ENCODE measurements at places on chromosomes 6 and 20.

- DNase-seq = no peak
These were observed 57.0 kb downstream of the SOBP start for GRCh38 chr6:107546691-107547450.

- no peak for DNase-seq
These were observed 13.8 kb downstream of the SYNGAP1 start for GRCh38 chr6:33433544-33434191.

- no peak for DNase-seq
These were observed 22.9 kb upstream of the ESR1 start for GRCh38 chr6:151784441-151785214.

DNA sequence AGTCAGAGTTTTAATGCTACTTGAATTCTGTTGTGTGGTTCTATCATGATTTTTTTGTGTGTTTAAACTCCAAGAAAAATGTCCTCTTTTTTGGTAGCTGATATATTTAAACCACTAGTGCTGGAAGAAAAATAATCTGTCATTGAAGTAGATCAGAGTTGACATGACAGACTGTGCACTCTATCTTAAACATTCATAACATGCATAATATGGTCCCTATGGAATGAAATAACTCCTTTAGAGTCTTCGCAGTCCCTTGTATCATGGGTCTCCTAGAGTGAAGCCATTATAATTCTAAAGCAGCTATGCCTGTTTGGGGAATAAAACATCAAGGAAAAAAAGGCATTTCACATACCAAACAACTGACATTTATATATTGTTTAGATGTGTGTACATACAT, 282.7 kb upstream of the CITED2 start:
- no peak for DNase-seq

GRCh38 chr6:34131326-34132290, 14.3 kb downstream of the GRM4 start:
- no peak for DNase-seq

DNA sequence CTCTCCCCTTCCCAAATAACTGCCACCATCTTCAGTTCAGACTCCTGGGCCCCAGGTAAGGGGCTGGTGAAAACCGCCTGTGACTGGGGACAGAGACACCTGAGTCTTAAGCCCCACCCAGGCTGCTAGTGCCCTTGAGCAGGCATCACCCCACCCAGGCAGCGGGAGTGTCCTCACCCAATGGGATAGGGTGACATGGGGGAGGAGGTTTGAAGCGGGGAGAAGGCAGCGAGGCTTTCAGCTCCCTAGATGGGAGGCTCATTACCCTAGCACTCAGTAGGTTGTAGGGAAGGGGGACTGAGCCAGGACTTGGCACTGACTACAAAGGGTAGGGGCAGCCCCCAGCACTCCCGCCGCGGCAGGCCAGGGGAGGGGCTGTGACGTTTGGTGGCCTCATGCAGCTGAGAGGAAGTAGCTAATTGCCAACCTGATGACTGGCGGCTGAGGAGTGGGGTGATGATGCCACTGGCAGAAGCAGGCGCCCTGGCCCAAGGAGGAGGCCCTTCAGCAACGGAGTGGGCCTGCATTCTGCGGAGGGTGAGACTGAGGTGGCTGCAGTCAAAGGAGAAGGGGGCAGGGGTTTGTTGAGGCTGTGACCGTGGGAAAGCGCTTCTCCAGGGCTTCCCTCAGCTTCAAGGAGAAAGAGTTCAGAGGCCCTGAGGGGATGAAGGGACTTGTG, 126.9 kb downstream of the MRPL14 start:
- DNase-seq = no peak

DNA sequence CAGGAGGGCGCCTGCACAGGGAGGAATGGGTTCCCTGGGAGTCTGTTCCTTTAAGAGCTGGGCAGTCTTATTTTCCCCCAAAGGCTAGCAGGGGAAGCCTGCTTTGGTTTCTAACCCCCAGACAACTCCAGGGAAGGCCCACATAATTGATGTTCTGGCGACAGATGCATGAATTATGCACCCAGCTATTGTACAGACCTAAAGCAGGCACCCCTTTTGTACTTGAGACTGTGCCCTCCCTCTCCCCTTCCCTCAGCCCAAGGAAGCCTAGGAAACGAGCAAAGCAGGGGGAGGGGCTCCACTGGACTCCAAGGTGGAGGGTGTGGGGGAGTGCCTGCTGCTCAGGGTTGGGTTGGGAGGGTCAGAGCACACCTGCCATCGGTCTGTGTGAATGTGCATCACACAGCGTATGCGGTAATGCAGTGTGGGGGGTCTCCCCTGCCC, 102.1 kb downstream of the KCNB1 start:
- no peak for DNase-seq

DNA sequence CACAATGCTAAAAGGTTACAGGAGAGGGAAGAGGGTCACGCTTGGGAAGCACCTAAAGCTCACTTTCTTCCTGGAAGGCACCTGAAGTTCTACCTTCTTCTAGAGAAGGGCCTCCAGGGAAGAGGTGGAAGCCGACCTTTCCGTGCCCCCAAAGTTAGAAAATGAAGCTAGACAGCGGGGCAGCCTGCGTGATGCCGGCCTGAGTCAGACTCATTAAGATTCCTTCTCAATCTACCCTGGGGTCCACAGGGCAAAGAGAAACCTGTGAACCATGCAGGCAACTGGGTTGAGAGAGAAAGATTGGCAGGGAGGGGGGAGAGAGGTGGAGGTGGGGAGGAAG, 54.8 kb upstream of the CCDC167 start:
- no peak for DNase-seq

- no peak for DNase-seq
These were observed 55.2 kb downstream of the SCAND1 start for GRCh38 chr20:35899064-35899463.

DNA sequence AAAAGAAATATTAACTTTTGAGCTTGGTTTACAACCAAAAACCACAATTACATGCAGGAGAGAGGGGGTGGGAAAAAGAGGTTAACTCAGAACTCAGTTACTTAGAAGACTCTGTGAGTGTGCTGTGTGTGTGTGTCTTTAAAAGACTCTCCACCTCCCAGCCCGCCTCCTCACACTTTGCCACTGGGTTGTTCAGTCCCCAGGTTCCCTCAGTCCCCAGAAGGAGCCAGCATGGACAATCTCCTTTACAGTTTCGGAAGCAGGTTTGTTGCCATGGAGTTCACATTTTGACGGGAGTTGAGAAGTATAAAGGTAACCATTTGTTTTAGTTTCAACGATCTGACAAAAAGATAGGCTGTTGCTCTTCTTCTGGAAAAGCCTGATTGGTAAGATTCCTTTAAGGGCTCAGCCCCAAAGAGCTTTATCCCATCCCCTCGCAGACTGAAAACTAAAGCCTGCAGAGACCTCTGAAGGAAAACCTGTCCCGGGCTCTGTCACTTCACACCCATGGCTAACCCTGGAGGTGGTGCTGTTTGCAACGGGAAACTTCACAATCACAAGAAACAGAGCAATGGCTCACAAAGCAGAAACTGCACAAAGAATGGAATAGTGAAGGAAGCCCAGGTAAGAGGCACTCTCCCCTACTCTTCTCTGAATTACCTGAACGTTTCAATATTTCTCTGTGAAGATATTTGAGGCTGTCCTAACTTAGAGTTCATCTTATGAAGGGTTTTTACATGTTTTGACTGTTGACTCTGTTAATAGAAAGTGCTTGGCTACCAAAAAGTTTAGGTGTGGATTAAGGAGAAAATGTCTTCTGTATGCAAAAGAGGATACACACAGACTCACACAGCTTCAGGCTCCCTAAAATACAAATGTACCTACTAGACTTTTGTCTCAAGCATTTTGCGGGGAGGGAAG, at the start of gene SPTLC3:
Gene SPTLC3, plus strand, starts transcription at position 212 of the 921 bp plus-strand sequence. Its CDS starts 296 bp downstream, at position 508.
- DNase-seq = no peak

DNA sequence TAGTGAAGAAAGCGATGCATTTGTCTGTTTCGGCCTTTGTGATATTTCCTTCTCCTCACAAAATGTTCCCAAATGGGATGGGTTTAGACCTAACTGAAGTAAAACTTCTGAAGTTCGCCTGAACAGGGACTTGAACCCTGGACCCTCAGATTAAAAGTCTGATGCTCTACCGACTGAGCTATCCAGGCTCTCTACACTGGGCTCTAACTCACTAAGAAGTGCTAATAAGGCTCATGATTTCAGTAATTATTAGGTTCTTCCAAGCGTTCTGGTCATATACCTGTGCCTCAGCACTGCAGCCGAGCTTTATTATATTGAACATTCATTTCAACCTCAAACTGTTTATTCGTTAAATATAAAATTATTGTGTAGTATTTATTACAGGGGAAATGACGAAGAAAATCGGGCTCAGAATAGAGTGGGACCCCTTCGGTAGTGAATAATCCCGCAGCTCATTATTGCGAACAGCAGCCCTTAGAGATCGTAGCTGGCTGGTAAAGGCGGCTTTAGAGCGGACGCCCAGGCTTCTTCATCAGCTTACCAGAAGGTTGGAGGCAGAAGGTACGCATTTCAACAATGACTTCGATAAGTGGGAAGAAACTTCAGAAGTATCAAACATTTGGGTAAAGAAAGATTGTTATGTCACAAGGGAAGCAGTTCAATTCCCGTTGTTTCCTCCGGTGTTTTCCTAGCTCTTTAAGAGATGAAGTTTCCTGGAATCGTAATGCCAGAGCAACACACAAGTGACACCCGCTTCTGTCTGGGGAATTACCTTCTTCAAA, 119.0 kb upstream of the ZNF184 start:
- DNase-seq = no peak

- no peak for DNase-seq
These were observed 10.5 kb upstream of the ZNF334 start for GRCh38 chr20:46523696-46524328.

- DNase-seq = no peak
These were observed 7.5 kb downstream of the MRPL14 start for GRCh38 chr6:44119704-44120262.

- no peak for DNase-seq
These were observed 24.4 kb downstream of the MARCKS start for GRCh38 chr6:113881478-113881980.

GRCh38 chr6:36888654-36889481, 3.1 kb downstream of the C6orf89 start:
- DNase-seq = no peak

- DNase-seq = no peak
These were observed 112.3 kb upstream of the PRSS16 start for GRCh38 chr6:27135087-27135657.

- DNase-seq = no peak
These were observed 4.2 kb upstream of the ZC2HC1B start for GRCh38 chr6:143859891-143860660.

- no peak for DNase-seq
These were observed 5.0 kb downstream of the MDFI start for GRCh38 chr6:41642960-41643898.

DNA sequence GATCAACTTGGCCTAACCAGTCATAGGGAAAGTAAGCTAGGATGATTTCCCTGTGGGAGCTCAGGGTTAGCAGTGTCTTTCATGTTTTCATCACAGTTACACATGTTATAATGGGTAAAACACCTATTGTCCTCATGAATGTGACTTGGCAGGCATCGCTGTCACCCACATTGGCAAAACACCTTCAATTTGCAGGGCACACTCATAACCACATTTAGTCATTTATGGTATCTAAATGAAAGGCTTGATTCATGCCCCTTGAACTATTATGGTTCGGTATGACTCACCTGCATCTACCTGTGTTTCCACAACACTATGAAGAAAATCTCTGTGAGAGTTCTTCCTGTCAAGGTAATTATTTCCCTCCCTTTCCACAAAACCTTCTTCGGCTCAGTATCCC, 49.2 kb downstream of the FRK start:
- no peak for DNase-seq

GRCh38 chr6:13992417-13993055, 67.8 kb downstream of the RNF182 start:
- no peak for DNase-seq

GRCh38 chr6:139894271-139894670, 519.8 kb upstream of the CITED2 start:
- DNase-seq = no peak

GRCh38 chr6:145891565-145891964, 72.6 kb downstream of the SHPRH start:
- DNase-seq = no peak

GRCh38 chr6:33977606-33978411, 168.1 kb downstream of the GRM4 start:
- DNase-seq = no peak

DNA sequence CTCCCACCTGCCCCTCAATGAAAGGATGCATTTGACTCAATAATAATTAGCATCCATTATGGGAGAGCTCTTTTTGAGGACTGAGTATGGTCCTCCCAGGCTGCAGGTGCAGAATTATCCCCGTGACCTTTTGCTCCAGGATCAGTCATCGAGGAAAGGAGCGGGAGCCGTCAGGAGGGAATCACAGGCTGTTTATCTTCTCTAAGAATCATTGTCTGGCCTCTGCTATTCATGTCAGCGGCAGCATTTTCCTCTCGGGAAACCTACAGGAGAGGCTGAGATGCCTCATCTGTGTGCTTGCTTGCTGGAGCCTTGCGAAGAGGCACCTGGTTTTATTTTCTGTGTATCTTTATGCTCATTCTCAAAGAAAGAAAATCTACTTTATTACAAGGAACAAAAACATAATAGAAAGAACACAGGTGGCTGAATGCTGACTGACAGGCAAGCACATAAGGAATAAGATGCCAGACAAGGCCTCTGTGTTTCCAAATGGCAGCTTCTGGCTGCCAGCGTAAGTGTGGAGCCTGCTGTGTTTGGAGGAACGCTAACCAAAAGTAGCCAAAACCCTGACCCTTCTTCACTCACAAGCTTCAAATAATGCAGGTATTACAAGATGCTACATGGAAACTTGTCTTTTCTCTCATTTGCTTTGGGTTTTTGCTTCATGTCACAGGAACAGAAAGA, 539.1 kb upstream of the MARCKS start:
- DNase-seq = no peak

- DNase-seq = no peak
These were observed 29.1 kb upstream of the RGS17 start for GRCh38 chr6:153160221-153160620.

DNA sequence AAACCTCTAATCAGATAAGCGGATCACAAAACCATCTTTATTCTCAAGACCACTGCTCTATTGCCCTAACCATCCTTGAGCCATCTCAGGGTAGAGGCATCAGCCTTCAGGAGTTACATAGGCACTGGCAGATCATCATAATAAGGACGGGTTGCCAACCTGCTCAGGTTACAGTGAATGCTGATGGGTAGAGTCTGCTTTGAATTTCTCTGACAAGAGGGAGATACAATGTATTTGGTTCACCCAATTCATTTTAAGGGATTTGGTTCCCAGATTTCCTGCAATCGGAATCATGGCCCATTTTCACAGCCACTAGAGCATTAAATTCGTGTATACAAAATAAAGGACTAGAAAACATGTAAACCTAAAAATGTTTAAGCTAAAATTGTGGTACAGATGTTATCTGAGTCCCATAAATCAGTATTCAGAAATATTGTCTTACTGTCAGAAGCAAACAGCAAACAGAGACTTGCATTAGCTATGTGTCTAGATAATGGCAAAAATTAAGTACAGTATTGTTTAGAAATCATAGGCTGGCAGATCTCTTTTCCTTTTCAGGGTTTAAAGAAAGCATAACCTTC, 41.9 kb upstream of the TMEM170B start:
- DNase-seq = no peak

Measured in stimulated activated CD4-positive, alpha-beta T cell treated with anti-CD3 and anti-CD28 coated beads, TNF-alpha, amount 100 ng/mL, for 4 hours (primary cell).